ENCODE measurements at places on chromosomes 1 and 21.

GRCh38 chr1:5269901-5270300 lies 615.5 kb downstream of the AJAP1 start:
- no peak for DNase-seq

- no peak for DNase-seq
Measured at GRCh38 chr1:166089804-166090203, 77.0 kb downstream of the FAM78B start.

DNA sequence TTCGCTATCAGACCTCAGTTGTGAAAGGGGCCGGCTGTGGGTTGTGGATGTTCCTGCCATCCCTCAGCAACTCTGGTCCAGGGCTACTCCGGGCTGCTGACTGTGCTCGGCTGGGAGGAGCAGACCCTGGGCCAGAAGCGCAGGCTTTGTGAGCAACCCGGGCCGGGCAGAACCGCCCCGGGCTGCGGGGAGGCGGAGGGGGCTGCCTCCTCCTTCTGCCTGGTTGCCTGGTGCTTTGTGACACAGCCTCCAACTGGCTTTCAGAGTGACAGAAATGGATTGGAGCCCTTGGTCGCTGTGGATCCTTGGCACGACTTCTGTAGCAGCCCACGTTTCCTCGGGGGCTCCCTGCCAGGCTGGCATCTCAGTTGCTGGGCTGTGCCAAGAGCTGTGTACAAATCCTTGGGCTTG lies 10.0 kb downstream of the DRAXIN start:
- no peak for DNase-seq

DNA sequence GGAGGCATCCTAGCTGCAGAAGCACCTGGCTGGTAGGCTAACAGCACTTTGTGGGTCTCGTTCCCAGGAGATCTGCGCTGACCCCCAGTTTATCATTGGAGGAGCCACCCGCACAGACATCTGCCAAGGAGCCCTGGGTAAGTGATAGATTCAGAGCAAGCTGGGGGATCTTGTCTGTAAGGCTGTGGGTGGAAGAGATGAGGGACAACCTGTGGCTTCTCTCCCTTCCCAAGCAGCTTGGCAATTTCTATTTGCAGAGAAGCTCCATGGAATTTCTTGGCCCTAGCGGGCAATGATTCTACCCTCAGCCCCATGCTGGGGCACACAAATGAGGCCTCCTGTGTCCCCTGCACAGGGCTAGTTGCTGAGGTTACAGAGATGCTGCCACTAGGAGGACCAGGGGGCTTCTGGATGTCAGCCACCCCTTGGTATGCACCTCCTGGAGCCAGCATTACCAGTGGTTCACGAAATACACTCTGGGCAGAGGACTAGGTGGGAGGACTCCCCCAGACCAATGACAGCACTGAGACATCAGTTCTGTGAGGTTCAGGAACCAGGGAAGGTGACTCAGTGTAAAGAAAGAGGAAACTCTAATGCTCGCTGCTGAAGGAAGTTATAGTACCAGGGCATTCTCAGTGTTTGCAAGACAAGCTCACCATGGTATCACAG lies 5.5 kb downstream of the CAPN2 start:
- DNase-seq: no peak

- no peak for DNase-seq
Measured at GRCh38 chr1:38014171-38014570, 1.6 kb downstream of the UTP11 start.

DNA sequence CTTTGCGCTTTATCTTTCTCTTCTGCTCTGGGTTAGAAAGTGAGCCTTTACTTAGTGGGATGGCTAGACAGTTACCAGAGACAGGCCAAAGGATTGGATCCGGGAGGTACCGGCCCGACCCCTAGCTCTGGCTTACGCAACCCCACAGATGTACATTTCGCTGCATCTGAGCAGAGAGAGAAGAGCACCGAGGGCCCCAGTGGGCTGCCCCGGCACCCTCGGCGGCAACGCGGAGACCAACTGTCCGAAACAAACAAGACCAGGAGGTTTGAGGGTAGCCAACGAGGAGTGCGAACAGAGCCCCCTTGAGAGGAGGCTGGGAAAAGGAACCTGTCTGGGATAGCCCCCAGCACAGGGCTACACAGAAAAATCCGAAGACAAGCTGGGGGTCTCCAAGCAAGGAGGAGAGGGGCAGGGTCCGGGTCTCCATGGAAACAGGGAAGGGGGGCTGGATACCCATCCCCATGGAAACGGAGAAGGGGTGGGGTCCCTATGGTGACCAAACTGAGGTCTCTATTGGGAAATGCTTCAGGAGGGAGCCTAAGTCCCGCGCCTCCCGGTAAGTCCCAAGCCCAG lies 373 bp downstream of the MTF1 start:
- DNase-seq: no peak

DNA sequence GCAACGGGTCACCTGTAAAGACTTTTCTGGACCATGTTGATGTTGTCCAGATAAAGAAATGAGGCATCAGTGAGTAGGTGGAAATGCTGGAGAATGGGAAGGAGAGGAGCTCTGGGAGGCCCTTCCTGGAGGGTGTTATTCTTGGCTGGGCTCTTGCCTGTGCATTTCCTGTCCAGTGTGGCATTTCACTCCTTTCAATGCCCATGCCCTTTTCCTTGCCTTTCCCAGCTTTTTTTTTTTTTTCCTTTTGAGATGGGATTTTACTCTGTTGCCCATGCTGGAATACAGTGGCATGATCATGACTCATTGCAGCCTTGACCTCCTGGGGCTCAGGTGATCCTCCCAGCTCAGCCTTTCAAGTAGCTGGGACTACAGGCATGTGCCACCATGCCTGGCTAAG lies 11.8 kb downstream of the NOS1AP start:
- no peak for DNase-seq

DNA sequence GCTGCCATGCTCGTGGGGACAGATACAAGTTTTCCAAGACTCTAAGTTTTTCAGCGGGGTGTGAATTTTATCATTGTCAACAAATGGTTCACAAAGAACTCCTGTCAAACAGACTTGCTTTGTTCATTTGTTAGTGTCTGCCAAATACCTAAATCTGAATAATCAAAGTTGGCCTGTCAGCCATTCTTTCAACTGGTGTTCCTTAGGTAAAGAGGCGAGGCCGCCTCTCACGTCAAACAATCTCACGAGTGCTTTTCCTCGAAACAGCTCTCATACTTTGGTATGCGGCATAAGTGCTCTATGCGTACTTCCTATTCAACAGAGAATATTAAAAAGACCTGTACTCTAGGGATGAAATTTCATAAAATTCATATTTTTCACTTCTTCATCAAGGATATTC lies 51.4 kb upstream of the KANK4 start:
- DNase-seq: no peak

GRCh38 chr1:244092293-244092963 lies 41.3 kb downstream of the ZBTB18 start:
- no peak for DNase-seq
